Tracheal epithelial cell (primary cell): ENCODE measurements at places on chromosomes 4 and X. TPM values are rescaled to one million over a fixed set of nuclear protein-coding genes. Genes with fewer than 3 reads are reported as not detected.

Gene AP1AR
- total RNA-seq = 31.3 and 51.4 TPM in 2 replicates

Gene ADRA2C
- 0.72 TPM in 1 of 2 replicates, not detected in the other for total RNA-seq

Gene ADAMTS3
- 0.64 and 3.9 TPM in 2 replicates for total RNA-seq

Gene TEC
- total RNA-seq = 0.43 and 0.48 TPM in 2 replicates

Gene GRPR
- total RNA-seq = not detected in 2 replicates

Gene FRG2
- not detected in 2 replicates for total RNA-seq

Gene HSPA4L
- 19.8 and 32.0 TPM in 2 replicates for total RNA-seq

Gene LINC00632
- total RNA-seq = under 0.01 TPM in 1 of 2 replicates, not detected in the other

Gene MAGEC2
- not detected in 2 replicates for total RNA-seq

Gene RHOH
- under 0.01 and 0.24 TPM in 2 replicates for total RNA-seq

Gene NUDT10
- total RNA-seq = 0.64 and 3.4 TPM in 2 replicates

Gene TMPRSS11B
- total RNA-seq = under 0.01 and 0.21 TPM in 2 replicates

Gene ATG4A
- total RNA-seq = 15.1 and 17.8 TPM in 2 replicates

Gene RGN
- 0.24 and 0.43 TPM in 2 replicates for total RNA-seq

Gene NPNT
- 1.1 and 8.9 TPM in 2 replicates for total RNA-seq

Gene BBS7
- total RNA-seq = 19.0 and 19.8 TPM in 2 replicates
